ENCODE measurements at places on chromosomes 3 and 15.

DNA sequence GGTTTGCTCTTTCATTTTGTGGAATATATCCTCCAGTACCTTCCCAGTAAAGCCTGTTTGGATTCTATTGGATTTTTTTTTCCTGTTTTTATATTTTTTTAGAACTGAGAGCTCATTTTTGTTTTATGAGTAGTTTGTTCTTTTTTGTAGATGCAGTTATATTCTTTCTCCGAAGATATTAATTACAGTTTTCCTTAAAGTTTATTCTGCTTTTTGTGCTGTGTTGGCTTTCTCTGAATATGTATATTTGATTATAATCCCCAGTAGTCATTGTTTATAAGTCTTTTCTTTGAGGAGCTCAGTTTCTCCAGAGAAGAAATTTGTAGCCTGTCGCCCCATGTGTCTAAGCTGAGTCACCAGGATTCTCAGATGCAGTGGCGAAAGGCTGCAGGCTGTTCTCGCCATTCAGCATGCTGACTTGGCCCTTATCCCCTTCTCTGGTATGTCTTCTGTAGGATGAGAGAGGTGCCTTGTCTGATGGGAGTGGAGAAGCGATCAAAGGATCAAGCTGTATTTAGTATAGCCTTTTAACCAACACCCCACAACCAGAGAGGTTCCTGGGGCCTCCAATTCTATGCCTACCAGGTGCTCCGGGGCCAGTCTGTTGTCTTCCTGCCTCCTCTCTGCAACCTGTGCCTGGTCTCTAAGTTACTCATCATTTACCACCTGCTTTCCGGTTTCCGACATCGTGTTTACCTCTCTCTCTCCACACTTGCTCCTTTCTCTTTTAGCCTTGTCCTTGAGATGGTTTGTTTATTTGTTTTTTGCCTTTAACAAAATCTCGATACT, 31.7 kb upstream of the MFSD1 start:
- DNase-seq: no peak

DNA sequence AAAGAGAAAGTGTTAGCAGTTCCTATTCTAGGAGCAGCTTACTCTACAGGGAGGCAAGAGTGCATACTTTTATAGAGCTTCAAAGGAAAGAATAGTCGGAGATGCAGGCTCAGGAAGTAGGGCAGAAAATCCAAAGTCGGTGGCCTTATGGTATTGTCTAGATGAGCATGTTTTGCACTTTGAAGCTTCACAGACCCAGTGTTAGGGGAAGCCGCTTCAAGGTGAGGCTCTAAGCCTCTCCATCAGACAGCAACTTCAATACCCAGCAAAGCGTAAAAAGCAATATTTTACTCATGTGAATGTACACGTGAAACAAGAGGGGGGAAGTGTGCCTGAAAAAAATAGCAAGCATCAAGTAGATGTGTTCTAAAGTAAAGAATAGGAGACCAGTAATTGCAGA, 125.6 kb upstream of the RASGRP1 start:
- no peak for DNase-seq

DNA sequence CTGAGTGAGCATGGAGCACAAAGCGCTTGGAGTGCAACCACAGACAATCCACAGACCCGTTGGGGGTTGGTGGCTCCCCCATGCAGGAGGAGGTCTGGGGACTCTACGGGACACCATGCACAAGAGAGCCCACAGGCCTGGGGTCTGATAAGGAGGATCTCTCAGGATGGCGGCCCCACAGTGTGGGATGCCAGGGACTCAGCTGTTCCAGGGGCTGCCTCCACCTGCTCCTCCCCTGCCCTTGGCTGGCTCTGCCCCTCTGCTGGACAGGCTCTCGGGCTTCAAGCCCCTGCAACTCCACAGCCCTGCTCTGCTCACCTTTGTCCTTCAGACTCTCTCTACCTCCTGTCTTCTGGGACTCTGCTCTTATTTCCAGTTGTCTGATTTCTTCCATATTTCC, 184.5 kb upstream of the CHRNA7 start:
- DNase-seq: no peak

- DNase-seq: no peak
Observed at GRCh38 chr3:45552031-45552793, 42.3 kb upstream of the LIMD1 start.

GRCh38 chr3:181851063-181851462, 139.3 kb downstream of the SOX2 start:
- DNase-seq: no peak

GRCh38 chr15:46460431-46461094, 825.7 kb downstream of the SQOR start:
- no peak for DNase-seq

DNA sequence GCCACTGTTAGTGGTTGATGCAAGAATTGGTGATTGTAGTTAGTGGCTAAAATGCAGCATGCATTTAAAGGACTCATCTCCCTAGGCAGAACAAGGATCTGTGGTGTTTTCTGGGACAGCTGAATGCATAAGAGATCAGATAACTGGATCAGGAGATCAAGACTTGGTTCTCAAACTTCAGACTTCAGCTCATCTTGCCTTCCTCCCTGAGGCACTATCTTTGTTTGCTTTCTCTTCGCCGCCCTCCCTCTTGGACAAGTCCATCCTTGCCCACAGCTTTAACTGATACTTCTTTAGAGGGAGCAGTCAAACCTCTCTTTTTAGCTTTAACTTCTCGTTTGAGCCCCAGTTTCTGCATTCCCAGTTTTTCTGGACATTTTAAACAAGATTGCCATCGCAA, 195.4 kb upstream of the TPRG1 start:
- DNase-seq: no peak

GRCh38 chr3:9169326-9169725, 80.1 kb downstream of the SRGAP3 start:
- no peak for DNase-seq

DNA sequence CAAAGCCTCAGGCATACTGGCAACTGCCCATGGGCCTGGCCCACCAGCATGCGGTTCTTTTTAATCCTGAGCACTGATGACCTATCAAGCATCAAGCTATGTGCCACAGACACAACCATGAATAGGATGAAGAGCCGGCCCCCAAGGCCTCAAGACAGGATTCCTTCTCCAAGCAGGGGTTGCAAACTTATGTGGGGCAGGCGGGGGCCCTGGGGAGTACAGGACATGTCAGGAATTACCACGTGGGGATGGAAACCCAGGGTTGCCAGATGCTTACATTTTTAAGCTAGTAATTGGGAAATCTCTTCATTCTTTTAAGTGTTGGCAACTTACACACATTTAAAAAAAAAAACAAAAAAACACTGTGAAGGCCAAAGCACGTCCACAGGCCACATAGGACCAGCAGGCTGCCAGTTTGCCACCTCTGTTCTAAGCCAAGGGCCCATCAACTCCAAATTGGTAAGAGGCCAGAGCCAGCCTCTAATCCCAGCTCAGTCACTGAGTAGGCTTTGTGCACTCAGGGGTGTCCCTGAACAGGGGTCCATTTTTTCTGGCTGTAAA, 32.8 kb downstream of the BDH1 start:
- no peak for DNase-seq

GRCh38 chr15:39587096-39587721, 6.3 kb downstream of the THBS1 start:
- no peak for DNase-seq

GRCh38 chr3:36959821-36960220, 15.0 kb upstream of the TRANK1 start:
- no peak for DNase-seq

DNA sequence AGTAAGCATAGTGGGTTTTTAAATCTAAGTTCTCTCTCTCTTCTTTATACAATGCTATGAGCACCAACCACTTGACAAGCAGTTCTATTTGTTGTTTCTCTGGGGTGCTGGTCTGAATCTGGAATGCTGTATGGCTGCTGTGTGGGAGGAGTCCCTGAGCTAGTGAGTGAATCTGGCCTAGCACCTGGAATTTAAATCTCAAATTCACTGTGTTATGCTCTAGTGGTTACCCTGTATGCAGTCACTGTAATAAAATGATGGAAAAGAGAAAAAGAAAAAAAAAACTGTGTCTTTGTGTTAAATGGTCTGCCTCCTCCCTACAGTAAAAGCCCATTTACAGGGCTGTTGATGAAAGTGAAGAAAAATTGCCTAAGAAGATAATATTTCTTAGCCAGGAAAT, 155.0 kb downstream of the ATP8B4 start:
- no peak for DNase-seq

- DNase-seq: no peak
Observed at GRCh38 chr3:166425021-166425420, 587.8 kb upstream of the BCHE start.

- DNase-seq: no peak
Observed at GRCh38 chr3:55407426-55407820, 79.7 kb downstream of the WNT5A start.

- DNase-seq: no peak
Observed at GRCh38 chr15:101599091-101599490, 53.1 kb downstream of the TM2D3 start.

GRCh38 chr3:38519651-38520050, 23.5 kb downstream of the EXOG start:
- DNase-seq: no peak

DNA sequence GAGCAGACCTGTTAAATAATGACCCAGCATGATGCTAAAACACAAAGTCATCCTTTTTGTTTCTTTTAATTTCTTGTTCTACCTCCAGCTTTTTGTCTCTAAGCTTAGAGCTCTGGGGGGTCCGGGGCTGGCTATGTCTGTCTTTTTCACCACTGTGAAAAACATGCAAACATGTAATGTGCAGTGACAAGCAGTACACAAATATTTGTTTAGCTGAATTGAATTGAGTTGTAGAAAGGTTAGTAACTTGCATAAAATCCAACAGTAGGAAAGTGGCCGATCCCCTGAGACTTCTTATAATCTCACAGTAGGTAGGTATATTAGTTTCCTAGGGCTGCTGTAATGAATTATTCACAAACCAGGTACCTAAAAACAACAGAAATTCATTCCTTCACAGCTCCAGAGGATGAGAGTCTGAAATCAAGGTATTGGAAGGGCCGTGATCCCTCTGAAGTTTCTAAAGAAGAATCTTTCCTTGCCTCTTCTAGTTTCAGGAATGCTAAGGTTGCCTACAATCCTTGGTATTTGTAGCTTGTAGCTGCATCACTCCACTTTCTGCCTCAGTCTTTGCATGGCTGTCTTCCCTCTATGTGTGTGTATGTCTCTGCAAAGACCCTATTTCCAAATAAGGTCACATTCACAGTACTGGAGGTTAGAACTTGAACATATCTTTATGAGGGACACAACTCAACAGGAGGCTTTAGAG, 32.7 kb downstream of the ARL14 start:
- no peak for DNase-seq

GRCh38 chr3:130850843-130851242, 43.0 kb upstream of the ATP2C1 start:
- DNase-seq: no peak

- no peak for DNase-seq
Observed at GRCh38 chr15:40871749-40872617, 2.1 kb downstream of the RHOV start.

- DNase-seq: no peak
Observed at GRCh38 chr15:90592131-90592881, 62.6 kb downstream of the CRTC3 start.

GRCh38 chr15:91909574-91909973, 56.1 kb downstream of the SLCO3A1 start:
- DNase-seq: no peak

- DNase-seq: peak; percentile 55
Observed at GRCh38 chr15:45458746-45459403, 63.7 kb downstream of the SLC30A4 start.

DNA sequence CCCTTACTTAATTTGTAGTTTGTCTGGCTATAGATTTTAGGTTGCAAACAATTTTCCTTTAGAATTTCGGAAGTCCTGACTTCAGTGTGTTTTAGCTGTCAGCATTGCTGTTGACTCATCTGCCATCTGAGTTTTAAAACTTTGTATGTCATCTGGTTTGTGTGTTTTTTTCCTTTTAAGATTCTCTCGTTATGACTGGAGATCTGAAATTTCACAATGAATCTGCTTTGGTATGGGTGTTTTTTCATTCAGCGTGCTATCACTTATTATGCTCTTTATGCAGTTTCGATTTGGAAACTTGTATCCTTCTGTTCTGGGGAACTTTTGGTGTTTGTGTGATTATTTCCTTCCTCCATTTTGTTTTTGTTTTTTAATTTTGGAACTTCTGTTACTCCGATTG, 53.7 kb upstream of the ZNF280D start:
- no peak for DNase-seq

DNA sequence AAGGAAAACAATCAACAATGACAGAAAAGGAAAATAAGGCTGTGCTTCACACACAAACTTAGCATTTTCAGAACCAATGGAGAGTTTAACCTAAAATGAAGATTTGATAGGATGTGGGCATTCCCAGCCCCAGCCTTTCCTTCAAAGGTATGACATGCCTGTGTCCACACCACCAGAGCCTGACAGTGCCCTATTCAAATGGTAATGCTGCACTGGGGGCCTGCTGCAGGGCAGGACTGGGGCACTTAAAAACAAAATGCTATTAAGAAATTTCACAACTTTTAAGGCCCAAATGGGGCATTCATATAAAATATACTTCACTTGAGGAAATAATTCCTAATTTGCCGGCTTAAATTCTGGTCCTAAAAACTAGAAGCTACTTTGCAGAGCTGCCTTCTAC, 30.9 kb upstream of the TKT start:
- no peak for DNase-seq

- peak; percentile 45 for DNase-seq
Observed at GRCh38 chr15:57340682-57341259, 35.5 kb upstream of the CGNL1 start.

DNA sequence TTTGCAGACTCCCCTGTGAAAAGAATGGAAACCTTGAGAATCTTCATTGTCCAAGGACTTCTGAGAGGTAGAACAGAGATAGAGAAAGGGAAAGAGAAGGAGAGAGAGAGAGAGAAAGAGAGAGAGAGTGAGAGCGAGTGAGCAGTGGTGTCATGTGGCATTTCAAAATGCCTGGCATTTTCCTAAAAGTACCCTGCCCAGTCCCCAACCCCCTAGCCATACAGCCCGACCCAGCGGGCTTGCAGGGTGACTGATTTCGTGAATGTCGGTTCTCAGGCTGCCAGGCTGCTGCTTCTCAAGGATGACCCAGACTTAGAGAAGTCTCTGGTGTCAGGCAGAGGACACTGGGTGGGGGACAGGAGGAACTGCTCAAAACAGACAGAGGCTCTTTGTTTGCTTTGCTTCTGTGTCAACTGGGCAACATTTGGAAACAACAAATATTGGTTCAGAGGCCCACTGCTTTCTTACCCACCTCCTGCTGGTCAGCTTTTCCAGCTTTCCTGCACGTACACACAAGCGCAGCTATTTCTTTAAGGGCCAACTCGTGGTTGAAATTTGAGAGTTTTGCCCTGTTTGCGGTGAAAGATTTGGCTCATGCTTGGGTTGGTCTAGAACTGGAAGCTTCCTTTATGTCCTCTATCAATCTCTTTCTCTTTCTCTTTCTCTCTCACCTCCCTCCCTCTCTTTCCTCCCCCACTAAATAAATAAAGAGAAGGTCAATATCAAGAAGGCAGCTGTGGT, 3.7 kb upstream of the TF start:
- peak; percentile 42 for DNase-seq

- DNase-seq: no peak
Observed at GRCh38 chr15:42203891-42204290, 4.2 kb downstream of the VPS39 start.

GRCh38 chr15:69631978-69632377, 179.4 kb downstream of the RPLP1 start:
- no peak for DNase-seq
